ENCODE measurements at places on chromosomes 1 and 21.

DNA sequence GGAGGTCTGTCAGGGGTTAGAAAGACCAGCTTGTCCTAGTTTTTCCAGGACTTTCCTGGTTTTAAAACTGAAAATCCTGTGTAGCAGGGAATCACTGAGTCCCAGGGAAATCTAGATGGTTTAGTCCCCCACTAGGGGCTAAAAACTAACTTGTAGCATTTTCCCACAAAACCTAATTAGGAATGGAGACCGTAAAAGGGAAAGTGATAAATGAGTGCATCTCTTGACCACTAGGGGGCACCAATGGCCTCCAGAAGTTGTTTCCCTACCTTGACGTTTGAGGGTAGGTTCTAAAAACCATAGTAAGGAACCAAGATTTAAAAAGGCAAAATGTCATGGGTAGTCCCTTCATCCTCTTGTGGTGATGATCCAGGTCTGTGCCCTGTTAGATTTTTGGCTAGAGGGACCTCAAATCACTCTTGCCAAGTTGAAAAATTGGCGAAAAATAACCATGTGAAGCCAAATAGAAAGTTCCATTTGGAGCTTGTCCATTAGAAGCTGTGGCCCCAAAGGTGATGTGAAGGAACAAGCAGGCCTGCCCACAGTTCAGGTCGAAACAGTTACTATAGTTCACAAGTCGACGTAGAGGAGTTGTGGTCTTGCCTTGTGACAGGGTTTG is 24.5 kb downstream of the CLIC6 start:
- DNase-seq, result no peak

GRCh38 chr1:8239306-8240023 is 78.4 kb upstream of the SLC45A1 start:
- no peak for DNase-seq

DNA sequence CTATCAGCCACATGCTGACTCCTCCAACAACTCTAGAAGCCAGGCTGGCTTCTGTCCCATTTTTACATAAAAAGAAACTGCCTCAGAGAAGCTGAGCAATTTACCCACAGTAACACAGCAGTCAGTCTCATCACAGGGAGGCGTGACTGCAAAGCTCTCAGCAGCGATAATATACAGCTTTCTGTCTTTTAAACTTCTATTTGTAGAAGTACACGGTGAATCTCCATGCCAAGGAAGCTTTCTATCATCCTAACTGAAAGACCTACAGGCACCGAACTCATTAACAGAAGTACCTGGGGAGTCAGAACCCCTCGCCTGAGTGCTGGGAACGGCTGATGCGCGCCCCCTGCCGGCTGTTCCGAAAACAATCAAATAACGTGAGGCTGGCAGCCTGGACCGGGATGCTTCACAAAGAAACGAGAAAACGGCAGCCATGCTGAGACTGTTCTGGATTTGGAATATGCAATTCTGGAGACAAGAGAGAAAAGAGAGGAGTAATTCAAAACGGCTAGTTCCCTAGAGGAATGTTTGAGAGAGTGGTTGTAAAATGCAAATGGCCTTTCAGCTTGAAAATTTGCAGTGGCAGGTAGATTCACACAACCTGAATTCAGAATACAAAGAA is 43.5 kb upstream of the RAB4A start:
- DNase-seq, result peak; percentile 91

DNA sequence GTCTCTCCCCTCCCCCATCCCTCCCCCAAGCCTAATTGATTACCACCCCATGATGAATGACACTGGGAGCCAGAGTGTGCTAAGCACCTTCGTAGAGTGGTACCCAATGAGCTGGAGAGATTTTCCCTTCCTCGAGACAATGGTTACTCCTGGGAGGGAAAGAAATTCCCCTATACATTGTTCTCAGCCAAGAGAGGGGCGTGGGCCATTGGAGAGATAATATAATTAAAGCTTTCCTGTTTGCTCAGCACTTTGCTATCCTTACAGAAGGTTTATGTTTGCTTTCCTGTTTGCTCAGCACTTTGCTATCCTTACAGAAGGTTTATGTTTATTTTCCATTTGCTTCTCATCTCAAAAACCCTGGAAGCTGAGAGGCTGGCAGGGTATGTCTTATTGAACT is 126.1 kb upstream of the KLHDC7A start:
- DNase-seq, result no peak

GRCh38 chr1:43552813-43553212 is 22.1 kb downstream of the PTPRF start:
- peak; percentile 68 for DNase-seq

GRCh38 chr1:99361406-99361805 is 97.1 kb downstream of the PLPPR4 start:
- no peak for DNase-seq

DNA sequence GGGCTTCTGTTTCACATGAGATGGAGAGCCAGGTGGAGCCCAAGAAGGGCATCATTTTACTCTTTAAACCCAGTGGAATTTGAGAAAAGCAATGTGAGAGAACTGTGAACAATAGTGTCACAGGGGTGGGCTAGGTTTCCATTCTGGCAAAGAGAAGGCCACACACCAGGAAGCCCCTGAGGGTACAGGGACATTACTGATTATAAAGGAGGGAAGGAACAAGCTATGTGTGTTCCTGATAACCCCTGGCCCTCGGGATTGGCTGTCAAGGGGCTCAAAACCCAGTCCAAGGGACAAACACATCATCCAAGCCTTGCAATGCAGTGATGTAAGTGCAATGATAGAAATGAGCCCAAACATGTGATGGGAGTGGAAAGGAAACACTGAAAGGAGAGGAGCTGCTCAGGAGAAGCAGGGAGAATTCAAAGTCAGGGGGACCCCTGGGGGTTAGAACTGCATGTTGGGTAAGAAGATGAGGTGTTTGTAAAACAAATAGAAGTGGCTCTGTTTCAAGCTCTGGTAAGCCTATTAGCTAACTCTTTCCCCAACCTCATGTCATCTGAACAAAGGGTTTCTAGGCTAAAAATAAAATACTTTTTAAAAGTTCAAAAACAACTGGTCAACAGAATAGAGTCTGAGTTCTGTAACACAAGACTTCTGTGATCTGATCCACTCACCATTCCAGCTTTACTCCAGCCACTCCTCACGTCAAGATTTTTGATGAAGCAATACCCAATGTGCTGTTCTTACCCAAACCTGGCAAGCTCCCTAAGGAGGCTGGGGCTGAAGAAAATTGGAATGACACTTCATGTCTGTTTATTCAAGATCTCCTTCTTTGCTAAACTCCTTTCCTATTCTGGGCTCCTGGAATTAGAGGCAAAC is 51.1 kb upstream of the IL12RB2 start:
- no peak for DNase-seq

All from dorsolateral prefrontal cortex (tissue), 122 donors.